Stimulated activated CD8-positive, alpha-beta memory T cell treated with anti-CD3 and anti-CD28 coated beads, Interleukin-2, amount 100 ng/mL, for 1 hour (primary cell): ENCODE measurements at places on chromosomes 2 and 18.

- no peak for DNase-seq
Measured at GRCh38 chr2:118596620-118597019, 250.8 kb downstream of the EN1 start.

DNA sequence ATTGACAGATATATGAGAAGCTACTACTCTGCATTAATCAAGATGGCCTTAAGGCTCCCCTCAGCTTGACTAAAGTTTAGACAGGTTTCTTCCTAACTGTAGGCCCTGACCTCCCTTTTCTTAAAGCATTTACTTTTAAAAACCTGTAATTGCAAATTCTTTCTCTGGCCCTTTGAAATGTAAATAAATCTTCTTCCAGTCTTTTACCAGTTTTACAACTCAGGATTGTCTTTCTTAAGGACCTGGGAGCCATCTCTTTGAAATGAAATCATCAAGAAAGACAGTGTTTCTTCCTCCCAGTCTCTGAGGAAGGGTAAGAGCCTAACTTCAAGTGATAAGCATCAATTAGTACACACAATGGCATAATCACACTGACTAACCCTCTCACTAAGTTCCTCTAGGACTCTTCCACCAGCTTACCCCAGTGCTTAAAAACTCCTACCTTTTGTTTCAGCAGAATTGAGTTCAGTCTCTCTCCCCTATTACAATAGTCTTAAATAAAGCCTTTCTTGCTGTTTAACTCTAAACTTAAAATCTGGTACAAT, 58.7 kb upstream of the CDH20 start:
- no peak for DNase-seq

- no peak for DNase-seq
Measured at GRCh38 chr18:62963507-62963906, 248.2 kb downstream of the PHLPP1 start.

GRCh38 chr18:34709750-34710441, at the start of gene DTNA:
TSS of gene DTNA (plus strand) at chr18:34710298. CDS start at chr18:34755977, 45,679 bp downstream.
- DNase-seq, result no peak
